ENCODE measurements at places on chromosomes 2 and 18. TPM values are rescaled to one million over a fixed set of nuclear protein-coding genes. Genes with fewer than 3 reads are reported as not detected.

- H3K36me3 ChIP-seq = no peaks in the 10 kb centered on the region
- H3K4me3 ChIP-seq = peak overlapping the region; percentile 90
- DNase-seq = no peak
- H3K4me1 ChIP-seq = peaks cover 25% of the 10 kb centered on the region
Observed at GRCh38 chr2:99338029-99338585, 918 bp downstream of the EIF5B start.

GRCh38 chr2:38092196-38092902 is 16.4 kb upstream of the CYP1B1 start:
- peak overlapping the region; percentile 65 for H3K27ac ChIP-seq
- no peaks in the 10 kb centered on the region for H3K27me3 ChIP-seq
- H3K4me1 ChIP-seq = peaks cover 35% of the 10 kb centered on the region
- H3K4me3 ChIP-seq = no peak overlapping the region
- no peak for DNase-seq

DNA sequence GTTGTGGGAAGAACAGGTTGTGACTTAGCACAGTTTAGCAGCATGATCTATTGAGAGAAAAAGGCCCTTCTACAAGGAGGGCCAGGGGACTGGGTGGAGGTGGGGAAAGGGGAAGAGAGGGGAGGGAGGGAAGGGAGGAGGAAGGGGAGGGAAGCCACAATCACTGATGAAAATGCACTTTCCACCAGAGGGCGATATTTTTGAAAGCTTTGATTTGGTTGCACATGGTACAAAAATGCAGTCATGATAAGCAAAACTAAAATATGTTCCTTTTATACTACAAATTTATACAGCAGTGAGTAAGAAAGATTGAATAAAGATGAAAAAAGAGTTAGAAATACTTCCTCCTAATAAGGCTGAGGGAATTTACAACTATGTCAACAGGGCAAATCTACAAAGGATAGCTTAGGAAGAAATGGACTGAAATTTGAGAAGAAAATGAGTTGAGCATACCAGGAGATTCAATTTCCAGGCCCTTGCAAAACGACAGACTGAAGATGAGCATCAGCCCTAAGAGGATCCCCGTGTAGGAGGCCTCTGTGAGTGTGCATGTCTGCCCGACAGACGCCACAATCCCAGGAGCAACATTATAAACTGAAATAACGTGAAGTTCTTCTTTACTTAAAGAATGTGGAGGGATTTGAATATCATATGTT is 17.2 kb downstream of the SH3YL1 start:
- no peaks in the 10 kb centered on the region for H3K4me1 ChIP-seq
- H3K36me3 ChIP-seq = peaks cover 41% of the 10 kb centered on the region
- H3K27ac ChIP-seq = no peak overlapping the region
- no peak overlapping the region for H3K4me3 ChIP-seq

- H3K27me3 ChIP-seq = no peaks in the 10 kb centered on the region
- no peaks in the 10 kb centered on the region for H3K36me3 ChIP-seq
- no peaks in the 10 kb centered on the region for H3K4me1 ChIP-seq
Observed at GRCh38 chr18:13513021-13513420, 213.3 kb downstream of the FAM210A start.

DNA sequence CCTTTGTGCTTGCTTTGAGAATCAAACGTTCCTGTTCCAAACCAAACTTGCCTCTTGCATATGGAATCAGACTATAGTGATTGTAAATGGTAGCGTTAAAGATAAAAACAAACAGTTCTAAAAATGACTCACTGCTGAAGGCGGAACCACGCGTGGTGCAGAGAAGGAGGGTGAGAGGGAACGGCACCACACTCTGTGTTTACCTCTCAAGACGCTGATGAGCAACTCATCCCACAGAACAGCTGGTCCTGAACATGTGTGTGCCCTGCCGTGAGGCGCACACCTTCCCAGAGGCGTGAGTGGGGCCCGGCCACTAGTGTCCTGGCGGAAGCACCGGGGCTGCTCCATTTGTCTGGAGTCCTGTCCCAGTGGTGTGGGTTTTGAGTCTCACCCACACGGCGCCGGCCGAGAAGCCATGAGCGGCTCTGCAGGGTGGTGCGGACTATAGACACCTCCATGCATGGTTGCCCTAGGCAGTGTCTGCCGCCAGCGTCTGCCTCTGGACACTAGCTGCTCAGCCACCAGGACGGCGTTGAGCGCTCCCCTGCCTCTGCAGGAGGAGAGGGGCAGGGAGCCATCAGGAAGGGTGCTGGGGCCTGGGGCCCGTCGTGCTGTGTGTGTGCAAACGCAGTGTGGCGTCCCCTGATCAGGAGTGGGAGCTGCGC is 52.1 kb downstream of the NFATC1 start:
- H3K4me1 ChIP-seq = no peaks in the 10 kb centered on the region
- no peak overlapping the region for H3K27ac ChIP-seq
- H3K27me3 ChIP-seq = no peaks in the 10 kb centered on the region

GRCh38 chr18:6842081-6842480 is 112.6 kb downstream of the ARHGAP28 start:
- DNase-seq = no peak
- no peaks in the 10 kb centered on the region for H3K36me3 ChIP-seq
- H3K27me3 ChIP-seq = no peaks in the 10 kb centered on the region
- no peak overlapping the region for H3K4me3 ChIP-seq
- no peaks in the 10 kb centered on the region for H3K4me1 ChIP-seq

DNA sequence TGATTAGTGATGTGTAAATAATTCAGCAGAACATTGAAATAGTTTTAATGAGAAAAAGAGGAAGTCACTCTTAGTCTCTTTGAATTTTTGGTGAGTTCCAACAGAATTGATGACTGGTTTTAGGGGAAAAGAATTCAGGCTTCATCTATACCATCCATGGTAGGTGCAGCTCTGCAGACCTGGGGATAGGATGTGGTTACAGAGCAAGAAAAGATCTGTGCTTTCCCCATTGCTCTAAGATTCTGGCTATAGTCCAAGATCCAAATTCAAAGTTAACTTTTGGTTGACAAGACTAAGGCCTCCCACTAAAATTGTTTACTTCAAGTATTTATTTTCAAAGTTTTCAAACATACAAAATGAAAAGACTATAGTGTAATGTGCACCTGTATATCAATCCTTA is 3.6 kb downstream of the UGT1A10 start:
- DNase-seq = no peak
- H3K4me1 ChIP-seq = no peaks in the 10 kb centered on the region
- no peak overlapping the region for H3K4me3 ChIP-seq
- H3K27ac ChIP-seq = no peak overlapping the region
- H3K27me3 ChIP-seq = no peaks in the 10 kb centered on the region

DNA sequence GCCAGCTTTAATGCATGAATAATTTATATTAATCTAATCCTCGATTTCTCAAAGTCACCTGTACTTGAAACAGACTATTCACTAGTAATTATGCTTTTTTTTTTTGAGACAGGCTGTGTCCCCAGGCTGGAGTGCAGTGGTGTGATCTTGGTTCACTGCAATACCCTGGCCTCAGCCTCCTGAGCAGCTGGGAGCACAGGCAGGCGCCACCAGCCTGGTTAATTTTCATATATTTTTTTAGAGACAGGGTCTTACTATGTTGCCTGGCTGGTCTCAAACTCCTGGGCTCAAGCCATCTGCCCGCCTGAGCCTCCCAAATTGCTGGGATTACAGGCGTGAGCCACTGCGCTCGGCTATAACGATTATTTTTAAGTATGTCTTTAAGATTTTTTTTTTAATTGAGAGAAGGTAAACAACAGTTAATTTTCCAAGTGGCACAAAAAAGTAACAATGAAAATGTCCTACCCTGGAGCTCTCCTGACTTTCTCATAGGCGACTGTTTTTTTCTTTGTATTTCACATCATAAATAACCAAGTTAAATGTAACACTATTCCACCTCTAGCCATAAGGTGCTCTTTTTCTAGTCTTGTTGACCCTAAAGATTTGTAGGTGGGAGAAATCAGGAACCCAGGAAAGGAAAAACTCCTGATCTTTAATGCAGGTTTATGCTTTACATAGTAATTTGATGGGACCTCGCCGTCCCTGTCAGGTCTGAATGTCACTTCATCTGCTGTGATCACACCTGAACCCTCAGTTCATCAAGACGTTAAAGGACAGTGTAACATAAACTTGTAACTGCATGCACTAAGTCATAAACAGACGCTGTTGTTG is 1.3 kb upstream of the ANKRD12 start:
- peaks cover 33% of the 10 kb centered on the region for H3K36me3 ChIP-seq
- H3K4me3 ChIP-seq = peak overlapping the region; percentile 80
- H3K27me3 ChIP-seq = no peaks in the 10 kb centered on the region
- peaks cover 31% of the 10 kb centered on the region for H3K4me1 ChIP-seq
- DNase-seq = no peak

DNA sequence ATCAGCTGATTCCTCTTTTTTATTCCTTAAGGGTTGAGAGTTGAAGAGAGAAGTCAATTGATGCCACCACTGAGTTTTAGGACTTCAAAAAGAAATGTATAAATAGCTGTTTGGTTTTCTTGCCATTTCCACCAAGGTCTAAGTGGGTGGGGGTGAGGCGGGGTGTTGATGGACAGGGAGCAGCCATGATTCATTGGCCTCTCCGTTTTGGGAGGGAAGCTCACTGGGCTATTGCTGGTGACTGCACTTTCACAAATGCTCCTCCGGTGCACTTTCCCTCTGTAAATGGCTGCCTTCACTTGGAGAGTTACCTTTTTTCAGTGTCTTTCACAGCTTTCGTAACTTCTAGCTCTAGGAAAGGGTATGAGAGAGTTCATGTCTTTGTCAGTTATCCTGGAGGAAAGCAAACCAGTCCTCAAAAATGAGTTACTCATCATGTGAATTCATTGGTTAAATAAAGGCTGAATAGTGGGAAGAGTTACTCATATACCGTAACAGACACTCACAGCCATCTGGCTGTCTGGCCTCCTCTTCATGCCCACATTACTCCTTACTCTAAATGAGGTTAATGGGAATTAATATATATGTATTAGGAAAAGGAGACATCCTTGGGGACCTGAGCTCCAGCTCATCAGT is 17.4 kb upstream of the CTAGE1 start:
- no peak overlapping the region for H3K27ac ChIP-seq
- no peak overlapping the region for H3K4me3 ChIP-seq
- H3K36me3 ChIP-seq = no peaks in the 10 kb centered on the region
- DNase-seq = no peak

DNA sequence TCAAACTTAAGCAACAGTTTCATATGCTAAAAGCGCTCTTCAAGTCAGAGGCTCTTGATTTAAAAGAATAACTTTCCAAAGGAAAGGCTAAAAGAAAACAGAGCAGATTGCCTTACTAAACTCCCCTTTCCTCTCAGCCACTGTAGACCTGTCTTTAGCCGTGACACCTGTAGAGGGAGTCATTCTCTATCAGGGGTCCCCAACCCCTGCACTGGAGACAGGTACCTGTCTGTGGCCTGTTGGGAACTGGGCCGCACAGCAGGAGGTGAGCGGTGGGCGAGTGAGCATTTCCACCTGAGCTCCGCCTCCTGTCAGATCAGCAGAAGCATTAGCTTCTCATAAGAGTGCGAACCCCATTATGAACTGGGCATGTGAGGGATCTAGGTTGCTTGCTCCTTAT is 9.6 kb downstream of the SLC14A1 start:
- H3K36me3 ChIP-seq = no peaks in the 10 kb centered on the region
- H3K4me1 ChIP-seq = no peaks in the 10 kb centered on the region
- H3K27ac ChIP-seq = no peak overlapping the region
- no peak for DNase-seq
- no peak overlapping the region for H3K4me3 ChIP-seq
- no peaks in the 10 kb centered on the region for H3K27me3 ChIP-seq

DNA sequence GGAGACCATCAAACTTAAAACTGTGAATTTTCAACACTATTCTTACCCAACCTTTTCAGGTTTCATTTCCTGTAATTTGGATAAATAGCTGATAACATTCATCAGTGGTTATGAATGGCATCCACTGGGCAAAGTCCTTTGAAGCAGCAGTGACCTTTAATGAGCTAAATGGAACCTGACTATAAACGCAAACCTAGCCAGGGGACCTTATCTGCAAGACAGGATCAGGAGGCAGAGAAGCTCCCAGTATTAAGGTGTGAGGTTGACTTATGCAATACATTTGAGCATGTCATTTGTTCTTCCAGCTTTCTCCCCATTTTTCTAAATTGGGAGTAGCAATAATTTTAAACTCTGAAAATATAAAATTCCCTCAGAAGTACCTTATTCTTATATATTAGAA is 38.4 kb downstream of the CREG2 start:
- no peaks in the 10 kb centered on the region for H3K4me1 ChIP-seq
- no peak overlapping the region for H3K4me3 ChIP-seq
- no peak overlapping the region for H3K27ac ChIP-seq
- H3K27me3 ChIP-seq = no peaks in the 10 kb centered on the region
- H3K36me3 ChIP-seq = no peaks in the 10 kb centered on the region

- H3K36me3 ChIP-seq = no peaks in the 10 kb centered on the region
- H3K27me3 ChIP-seq = no peaks in the 10 kb centered on the region
- H3K4me1 ChIP-seq = peaks cover 15% of the 10 kb centered on the region
- no peak for DNase-seq
Observed at GRCh38 chr2:68466361-68466777, 725 bp downstream of the FBXO48 start.

DNA sequence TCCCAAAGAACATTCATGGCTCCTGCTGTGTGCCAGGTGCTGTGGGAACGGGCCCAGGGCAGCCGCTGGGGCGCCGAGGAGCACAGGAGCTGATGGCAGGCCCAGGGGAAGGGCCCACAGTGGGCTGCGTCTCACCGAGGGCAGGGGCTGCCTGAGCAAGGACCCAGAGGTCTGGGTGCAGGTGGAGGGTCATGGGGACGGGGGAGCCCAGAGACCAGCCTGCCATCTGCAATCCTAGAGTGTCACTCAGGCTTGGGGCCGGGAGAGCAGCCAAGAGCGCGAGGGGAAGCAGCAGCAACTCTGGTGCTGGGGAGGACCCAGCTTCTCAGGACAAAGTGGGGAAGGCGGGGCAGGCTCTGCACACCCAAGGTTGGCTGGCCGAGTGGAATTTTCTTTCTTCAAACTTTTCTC is 207.4 kb downstream of the HDAC4 start:
- no peak overlapping the region for H3K27ac ChIP-seq
- no peaks in the 10 kb centered on the region for H3K4me1 ChIP-seq
- no peaks in the 10 kb centered on the region for H3K27me3 ChIP-seq

DNA sequence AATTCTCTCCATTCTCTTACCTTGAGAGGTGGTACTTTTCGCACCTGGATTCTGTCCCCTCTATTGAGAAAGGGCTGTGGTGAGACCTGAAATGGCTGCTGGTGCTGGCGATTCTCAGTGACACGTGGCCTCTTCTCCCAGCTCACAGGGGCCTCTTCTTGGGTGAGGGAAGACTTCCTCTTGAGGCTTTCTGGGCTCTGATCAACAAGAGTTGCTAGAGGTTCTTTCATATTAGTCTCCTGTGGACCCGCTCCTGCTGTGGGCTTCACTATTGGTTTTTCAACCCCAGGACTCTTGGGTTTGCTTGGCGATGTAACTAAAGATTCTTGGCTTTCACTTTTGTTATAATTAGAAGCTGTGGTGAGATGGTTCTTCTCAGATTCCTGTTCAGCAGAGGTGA is 76.3 kb upstream of the DTNB start:
- H3K4me1 ChIP-seq = no peaks in the 10 kb centered on the region
- H3K4me3 ChIP-seq = no peak overlapping the region
- H3K27me3 ChIP-seq = no peaks in the 10 kb centered on the region
- peaks cover 90% of the 10 kb centered on the region for H3K36me3 ChIP-seq

GRCh38 chr18:48007955-48008701 is 77.7 kb upstream of the SMAD2 start:
- H3K27me3 ChIP-seq = no peaks in the 10 kb centered on the region
- no peaks in the 10 kb centered on the region for H3K36me3 ChIP-seq
- peaks cover 10% of the 10 kb centered on the region for H3K4me1 ChIP-seq
- no peak overlapping the region for H3K27ac ChIP-seq
- DNase-seq = peak; percentile 88
- H3K4me3 ChIP-seq = peak overlapping the region; percentile 58

Gene MC5R
- total RNA-seq = not detected

Gene IL18RAP
- total RNA-seq = 4.9 TPM

Gene LAMA1
- total RNA-seq = 1.4 TPM

Gene MTCL1
- total RNA-seq = 10.1 TPM

Gene GYPC
- 76.7 TPM for total RNA-seq

Gene VSNL1
- total RNA-seq = 1.2 TPM
